ENCODE measurements at places on chromosomes 6 and 20. TPM values are rescaled to one million over a fixed set of nuclear protein-coding genes. Genes with fewer than 3 reads are reported as not detected.

The SLC22A7 gene
- total RNA-seq: not detected

The LGSN gene
- total RNA-seq: not detected

The DPPA5 gene
- not detected for total RNA-seq

The SMLR1 gene
- not detected for total RNA-seq

The KCNK5 gene
- under 0.01 TPM for total RNA-seq

The WFDC5 gene
- 0.64 TPM for total RNA-seq

The PNPLA1 gene
- total RNA-seq: 0.36 TPM
